Stimulated activated CD4-positive, alpha-beta T cell treated with anti-CD3 and anti-CD28 coated beads, Interleukin-1b, Interleukin-23, amount 100 ng/mL, for 48 hours (primary cell): ENCODE measurements at places on chromosomes 2 and 18.

DNA sequence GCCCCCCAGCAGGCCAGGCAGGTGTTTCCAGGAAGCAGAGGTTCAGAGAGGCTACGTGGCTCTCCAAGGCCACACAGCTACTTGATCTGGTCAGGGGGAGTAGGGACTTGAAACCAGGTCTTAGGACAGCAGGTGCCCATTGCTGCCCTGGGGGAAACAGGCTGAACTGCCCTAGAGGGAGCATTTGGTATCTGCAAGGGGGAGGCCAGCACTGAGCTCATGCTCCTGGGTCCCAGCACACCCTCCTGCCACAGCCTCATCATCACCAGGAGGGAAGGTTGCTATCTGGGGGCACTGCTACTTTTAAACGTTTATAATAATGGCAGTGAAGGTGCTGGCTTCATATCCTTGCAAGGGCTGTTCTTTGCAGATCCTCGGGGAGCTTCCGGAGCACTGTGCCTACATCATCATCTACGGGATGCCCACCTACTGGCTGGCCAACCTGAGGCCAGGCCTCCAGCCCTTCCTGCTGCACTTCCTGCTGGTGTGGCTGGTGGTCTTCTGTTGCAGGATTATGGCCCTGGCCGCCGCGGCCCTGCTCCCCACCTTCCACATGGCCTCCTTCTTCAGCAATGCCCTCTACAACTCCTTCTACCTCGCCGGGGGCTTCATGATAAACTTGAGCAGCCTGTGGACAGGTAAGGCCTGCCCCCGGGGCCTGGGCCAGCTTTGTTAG, 36.1 kb downstream of the ABCG8 start:
- no peak for DNase-seq

DNA sequence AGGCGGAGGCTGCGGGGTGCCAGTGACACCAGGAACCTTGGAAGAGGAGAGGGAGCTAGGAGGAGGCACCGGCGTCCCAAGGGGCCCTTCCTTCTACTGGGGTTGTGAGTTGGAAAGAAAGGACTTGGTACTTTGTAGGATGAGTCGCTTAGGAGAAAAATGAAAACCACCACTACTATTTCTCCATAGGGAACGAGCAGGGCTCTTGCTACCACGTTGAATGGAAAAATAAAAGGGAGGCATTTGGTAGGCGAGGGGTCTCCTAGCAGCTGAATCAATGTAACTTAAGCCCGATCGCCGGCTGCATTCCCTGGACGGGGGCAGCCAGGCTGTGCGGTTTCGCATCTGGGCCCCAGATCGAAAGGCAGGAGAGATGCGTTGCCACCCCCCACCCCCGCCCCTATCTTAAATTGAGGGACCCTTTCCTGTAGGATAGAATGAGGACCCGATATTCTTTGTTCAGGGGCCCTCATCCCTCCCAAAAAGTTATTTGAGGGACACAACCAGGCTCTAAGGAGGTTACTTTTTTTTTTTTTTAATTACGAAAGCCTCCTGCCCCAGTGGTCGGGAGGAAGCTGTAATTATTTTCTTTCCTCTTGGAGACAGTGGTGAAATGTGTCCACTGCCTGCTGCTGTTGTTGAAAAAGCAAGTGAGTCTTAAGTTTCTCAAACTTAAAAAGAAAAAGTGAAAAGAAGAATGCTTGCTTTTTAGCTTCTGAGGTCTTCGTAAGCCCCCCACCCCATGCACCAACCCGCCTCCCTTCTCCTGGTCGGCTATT, 1.3 kb downstream of the IGFBP2 start:
- DNase-seq = no peak

GRCh38 chr18:1147730-1148129, 243.1 kb downstream of the ADCYAP1 start:
- no peak for DNase-seq

GRCh38 chr2:142877216-142877838, at the start of gene KYNU:
KYNU (plus strand) TSS chr2:142877664; CDS start chr2:142885368, 7,704 bp downstream.
- no peak for DNase-seq

- DNase-seq = no peak
Observed at GRCh38 chr2:23596316-23596885, 211.4 kb downstream of the KLHL29 start.

- DNase-seq = no peak
Observed at GRCh38 chr2:182368996-182369395, 57.8 kb downstream of the PDE1A start.

DNA sequence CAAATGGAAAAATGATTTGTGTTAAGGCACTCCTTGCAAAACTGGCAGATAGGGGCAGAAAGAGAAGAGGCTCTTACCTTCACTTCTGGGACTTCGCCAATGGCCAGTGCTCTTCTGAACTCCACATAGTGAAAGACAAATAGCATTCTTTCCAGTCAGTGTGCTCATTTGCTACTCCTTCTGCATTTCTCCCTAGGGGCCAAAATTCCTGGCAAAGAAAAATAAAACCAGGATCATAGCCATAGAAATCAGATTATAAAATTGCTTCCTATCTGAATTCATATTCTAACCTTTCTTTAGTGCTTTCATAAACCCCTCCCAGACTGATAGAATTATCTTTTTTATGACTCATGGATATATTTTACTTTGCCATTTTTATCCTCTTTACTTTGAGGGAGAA, 56.9 kb upstream of the PELI1 start:
- DNase-seq = no peak

DNA sequence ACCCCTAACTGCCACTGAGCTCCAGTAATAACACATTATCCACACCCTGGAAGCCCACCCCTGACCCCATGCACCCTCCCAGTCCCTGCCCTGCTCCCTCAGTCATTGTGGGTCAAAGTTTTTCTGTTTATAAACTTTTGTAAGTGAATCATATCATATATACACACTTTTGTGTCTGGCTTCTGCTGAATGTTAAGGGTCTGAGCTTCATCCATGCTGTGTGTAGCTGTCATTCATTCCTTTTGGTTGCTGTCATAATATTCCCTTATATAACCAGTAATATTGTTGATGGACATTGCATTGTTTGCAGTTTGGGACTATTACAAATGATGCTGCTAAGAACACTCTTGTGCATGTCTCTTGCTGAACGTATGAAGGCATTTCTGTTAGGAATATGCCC, 14.5 kb downstream of the CNNM4 start:
- no peak for DNase-seq

- no peak for DNase-seq
Observed at GRCh38 chr18:45251236-45251635, 364.0 kb upstream of the SLC14A2 start.

DNA sequence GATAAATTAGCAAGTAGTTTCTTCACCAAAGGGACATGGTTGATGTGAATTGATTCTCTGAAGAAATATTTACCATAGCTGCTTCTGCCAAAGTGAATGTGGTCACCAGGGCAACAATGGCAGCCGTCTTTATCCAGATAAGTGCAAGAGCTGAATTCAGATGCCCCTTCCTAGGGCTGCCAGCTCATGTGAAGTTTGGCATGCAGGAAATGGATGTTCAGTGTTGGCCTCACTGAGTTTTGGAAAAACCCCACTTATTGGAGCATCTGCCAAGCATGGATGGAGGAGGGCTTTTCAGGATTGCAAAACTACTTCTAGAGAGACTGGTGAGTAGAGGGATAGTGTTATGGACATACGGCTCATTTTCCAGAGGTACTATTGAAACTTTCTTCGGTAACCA, 80.8 kb downstream of the FMNL2 start:
- DNase-seq = no peak
